A549 treated with CpdA at 1 μM for 4 hours (cell line): ENCODE measurements at places on chromosomes 5 and 9. TPM values are rescaled to one million over a fixed set of nuclear protein-coding genes. Genes with fewer than 3 reads are reported as not detected.

Gene PCDHA9
- not detected in 5 replicates for total RNA-seq

Gene TMEFF1
- 0.23 to 1.5 TPM (median 1.0 TPM) in 5 replicates for total RNA-seq

Gene PCDHA4
- total RNA-seq = 1.4 to 2.0 TPM (median 1.7 TPM) in 5 replicates

Gene DIPK1B
- total RNA-seq = 6.4 to 10.5 TPM (median 7.9 TPM) in 5 replicates

Gene OR1J2
- total RNA-seq = 0.06 to 0.15 TPM in 2 of 5 replicates, not detected in the others

Gene DBH
- not detected in 5 replicates for total RNA-seq

Gene PCDHGC3
- total RNA-seq = 6.1 to 7.1 TPM (median 6.4 TPM) in 5 replicates

Gene HTR4
- total RNA-seq = not detected in 5 replicates

Gene PCDHGA3
- 0.05 to 0.09 TPM in 2 of 5 replicates, not detected in the others for total RNA-seq

Gene SPAAR
- total RNA-seq = not detected in 5 replicates

Gene PCDHB11
- total RNA-seq = 0.06 to 0.14 TPM (median 0.09 TPM) in 5 replicates

Gene CD74
- 0.08 to 0.10 TPM (median 0.09 TPM) in 3 of 5 replicates, not detected in the others for total RNA-seq

Gene SREK1
- total RNA-seq = 25.3 to 39.5 TPM (median 32.5 TPM) in 5 replicates

Gene SLC34A3
- 0.07 to 0.13 TPM (median 0.08 TPM) in 5 replicates for total RNA-seq

Gene RNF183
- not detected in 5 replicates for total RNA-seq

Gene ANKRD31
- total RNA-seq = 0.03 to 0.12 TPM (median 0.07 TPM) in 5 replicates

Gene C1QTNF2
- total RNA-seq = 0.14 to 0.16 TPM (median 0.15 TPM) in 4 of 5 replicates, not detected in the other

Gene FABP6
- total RNA-seq = 0.79 to 1.7 TPM (median 0.92 TPM) in 5 replicates

Gene ZDHHC11B
- 1.1 to 1.5 TPM (median 1.3 TPM) in 5 replicates for total RNA-seq

Gene MEGF10
- total RNA-seq = not detected in 5 replicates

Gene TMEM215
- not detected in 5 replicates for total RNA-seq

Gene PHYHD1
- total RNA-seq = 0.13 TPM in 1 of 5 replicates, not detected in the others

Gene LCN2
- total RNA-seq = 1.0 to 5.7 TPM (median 3.3 TPM) in 5 replicates

Gene SEC16A
- 58.8 to 69.2 TPM (median 63.2 TPM) in 5 replicates for total RNA-seq

Gene TRIM7
- total RNA-seq = 27.2 to 44.1 TPM (median 42.4 TPM) in 5 replicates

Gene TEK
- total RNA-seq = 0.03 to 0.08 TPM (median 0.06 TPM) in 5 replicates

Gene FIBCD1
- 9.2 to 14.4 TPM (median 12.4 TPM) in 5 replicates for total RNA-seq

Gene SOWAHA
- total RNA-seq = 0.08 to 0.17 TPM (median 0.15 TPM) in 4 of 5 replicates, not detected in the other

Gene BARHL1
- total RNA-seq = 0.06 TPM in 1 of 5 replicates, not detected in the others

Gene ARRDC1
- total RNA-seq = 23.2 to 28.8 TPM (median 26.7 TPM) in 5 replicates

Gene PPP2CA
- 235 to 294 TPM (median 274 TPM) in 5 replicates for total RNA-seq

Gene PTGER4
- total RNA-seq = 0.70 to 1.8 TPM (median 0.72 TPM) in 5 replicates

Gene INSYN2B
- total RNA-seq = 0.61 to 1.2 TPM (median 0.91 TPM) in 5 replicates

Gene GHR
- 0.01 to 0.05 TPM in 2 of 5 replicates, not detected in the others for total RNA-seq

Gene NUTM2F
- total RNA-seq = not detected in 5 replicates

Gene EQTN
- not detected in 5 replicates for total RNA-seq

Gene IFNW1
- not detected in 5 replicates for total RNA-seq

Gene CCDC171
- 0.34 to 0.45 TPM (median 0.41 TPM) in 5 replicates for total RNA-seq

Gene GCNT4
- 0.41 to 0.49 TPM (median 0.47 TPM) in 5 replicates for total RNA-seq

Gene LCN1
- total RNA-seq = not detected in 5 replicates

Gene ERCC8
- 12.4 to 20.4 TPM (median 13.6 TPM) in 5 replicates for total RNA-seq

Gene TAF11L10
- not detected in 5 replicates for total RNA-seq

Gene PIGO
- 37.3 to 53.4 TPM (median 48.5 TPM) in 5 replicates for total RNA-seq

Gene DAB2
- 10.6 to 13.9 TPM (median 11.5 TPM) in 5 replicates for total RNA-seq

Gene PROB1
- 0.27 to 0.33 TPM (median 0.31 TPM) in 5 replicates for total RNA-seq

Gene NPDC1
- 36.7 to 87.5 TPM (median 78.6 TPM) in 5 replicates for total RNA-seq

Gene CDH6
- 0.12 to 0.33 TPM (median 0.19 TPM) in 5 replicates for total RNA-seq

Gene ANKRD18B
- 5.6 to 8.6 TPM (median 7.2 TPM) in 5 replicates for total RNA-seq

Gene SHISAL2B
- not detected in 5 replicates for total RNA-seq

Gene INSL4
- total RNA-seq = 15.5 to 17.9 TPM (median 16.0 TPM) in 5 replicates

Gene CENPK
- 29.7 to 35.5 TPM (median 31.2 TPM) in 5 replicates for total RNA-seq

Gene FSD1L
- total RNA-seq = 2.9 to 4.2 TPM (median 3.9 TPM) in 5 replicates

Gene NOXA1
- 1.0 to 1.5 TPM (median 1.5 TPM) in 5 replicates for total RNA-seq
